Activated CD4-positive, alpha-beta T cell treated with anti-CD3 and anti-CD28 coated beads, Interleukin-2, Interleukin-6, amounts not matched to agents 100 ng/mL and 50 ng/mL, durations not matched to agents 16 hours and 8 hours (primary cell): ENCODE measurements at places on chromosomes 3 and 15.

DNA sequence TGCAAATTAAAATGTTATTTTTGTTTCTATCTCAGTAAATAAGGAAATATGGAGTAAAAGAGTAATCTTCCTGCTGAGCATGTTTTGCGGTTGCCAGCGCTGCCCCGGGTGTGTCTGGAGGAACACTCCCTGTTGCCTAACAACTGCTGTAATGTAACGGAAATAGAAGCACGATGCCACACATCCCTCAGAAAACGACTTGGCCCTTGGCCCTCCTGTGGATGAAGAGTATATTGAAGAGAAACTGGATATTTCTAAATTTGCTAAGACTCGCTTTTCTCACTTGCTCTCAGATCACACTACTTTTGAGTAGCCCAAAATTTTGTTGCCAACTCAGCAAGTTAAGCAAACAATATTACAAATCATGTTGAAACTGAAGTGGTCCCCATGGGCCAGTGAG lies 18.9 kb downstream of the CX3CR1 start:
- peak; percentile 72 for DNase-seq

DNA sequence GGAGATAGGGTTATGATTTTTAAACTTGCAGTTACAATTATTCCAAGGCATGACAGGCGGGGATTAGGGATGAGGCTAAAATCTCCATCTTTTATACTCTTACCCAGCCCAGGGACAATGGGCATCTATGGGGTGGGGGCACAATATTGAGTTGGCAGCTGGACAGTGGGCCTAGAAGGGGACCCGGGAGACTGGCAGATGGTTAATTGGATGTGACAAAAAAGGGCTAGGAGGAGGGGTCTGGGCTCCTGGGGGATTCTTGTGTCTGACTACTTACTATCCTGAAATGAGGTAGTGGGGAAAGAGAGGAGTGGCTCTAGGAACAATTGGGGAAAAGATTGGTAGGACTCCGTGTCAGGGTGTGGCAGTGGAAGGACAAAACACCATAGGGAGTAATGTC lies 53.0 kb upstream of the ROPN1 start:
- no peak for DNase-seq

GRCh38 chr15:29054171-29055045 lies 168.6 kb downstream of the APBA2 start:
- no peak for DNase-seq

DNA sequence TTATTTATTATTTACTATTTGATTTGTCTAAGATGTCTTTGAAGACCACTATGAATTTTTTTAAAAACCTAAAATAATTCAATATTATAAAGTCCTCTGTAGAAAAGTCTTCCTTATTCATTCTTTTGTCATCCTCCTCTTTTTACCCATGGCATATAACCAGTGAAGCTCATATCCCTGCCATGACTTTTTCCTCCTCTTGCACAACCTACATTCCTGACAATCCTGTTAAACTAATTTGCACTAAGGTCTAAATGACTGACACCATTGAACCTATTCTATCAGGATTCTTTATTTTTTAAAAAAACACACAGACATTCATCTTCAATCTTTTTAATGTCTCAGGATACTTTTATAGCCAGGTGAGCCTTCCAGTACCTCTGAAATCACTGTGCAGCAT lies 159.9 kb upstream of the SLC2A2 start:
- DNase-seq = no peak

DNA sequence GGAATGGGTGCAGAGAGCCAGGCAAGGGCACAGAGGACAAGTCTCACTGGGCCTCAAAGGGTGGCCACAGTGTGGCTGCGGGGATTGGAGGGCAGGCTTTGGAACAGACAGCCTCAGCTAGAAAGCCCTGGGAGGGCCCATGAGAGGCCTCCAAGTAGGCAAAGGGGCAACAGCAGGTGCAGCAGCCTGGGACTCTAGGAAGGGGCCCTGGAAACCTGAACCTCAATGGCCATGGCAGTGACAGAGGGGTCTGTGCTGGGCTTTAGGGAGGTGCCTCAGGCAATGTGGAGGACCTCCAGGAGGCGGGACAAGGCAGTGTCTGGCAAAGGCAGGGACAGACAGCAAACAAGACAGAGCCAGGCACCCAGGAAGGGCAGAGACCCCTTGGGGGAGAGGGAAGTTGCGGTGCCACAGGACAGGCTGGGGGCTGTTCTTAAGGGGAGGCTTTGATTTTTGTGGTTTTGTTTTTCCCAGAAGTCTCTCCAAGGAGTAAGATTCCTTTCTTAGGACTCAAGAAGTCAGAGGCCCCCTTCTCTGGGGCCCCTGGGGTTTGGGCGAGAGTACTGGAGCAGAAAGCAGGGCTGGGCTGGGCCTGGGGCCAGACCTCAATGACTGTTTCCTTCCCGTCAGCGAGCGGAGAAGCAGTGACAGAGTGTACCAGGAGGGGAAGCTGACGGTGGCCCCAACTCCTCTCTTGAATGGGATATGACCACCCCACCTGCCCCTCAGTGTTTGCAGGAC lies 9.7 kb downstream of the STOML1 start:
- no peak for DNase-seq

DNA sequence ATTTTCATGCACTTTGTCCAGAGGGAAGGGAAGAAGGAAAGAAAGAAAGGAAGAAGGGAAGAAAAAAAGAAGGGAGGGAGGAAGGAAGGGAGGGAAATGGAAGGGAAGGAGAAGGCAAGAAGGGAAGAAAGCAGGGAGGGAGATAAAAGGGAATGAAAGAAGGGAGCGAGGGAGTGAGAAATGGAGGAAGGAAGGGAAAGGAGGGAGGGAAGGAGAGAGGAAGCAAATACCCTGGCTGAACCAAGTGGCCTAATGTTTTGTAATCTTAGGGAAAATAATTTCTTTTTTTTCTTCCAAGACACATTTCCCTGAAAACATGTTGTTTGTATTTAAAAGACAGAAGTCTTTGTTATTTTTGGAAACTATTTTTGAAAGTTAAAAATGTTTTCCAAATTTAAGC lies 35.9 kb downstream of the DTWD1 start:
- no peak for DNase-seq

GRCh38 chr15:63530235-63530634 lies 25.8 kb downstream of the USP3 start:
- DNase-seq = no peak

DNA sequence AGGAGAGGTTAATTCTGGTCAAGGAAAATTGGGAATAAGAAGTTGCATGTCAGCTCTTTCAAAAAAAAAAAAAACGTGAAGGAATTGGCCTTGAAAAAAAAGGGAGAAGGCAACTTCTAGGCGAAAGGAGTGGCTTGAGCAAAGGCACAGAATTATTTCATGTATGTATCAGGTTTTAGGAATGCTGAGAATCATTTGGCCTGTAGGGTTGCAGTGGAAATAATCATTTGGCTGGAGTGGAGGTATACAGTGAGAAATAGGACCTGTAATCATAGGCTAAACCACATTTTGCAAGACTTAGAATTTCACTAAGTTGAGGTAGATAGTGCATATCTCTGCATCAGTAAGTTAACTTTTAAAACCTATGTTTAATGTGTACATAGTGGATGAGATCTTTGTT lies 54.9 kb downstream of the EPHA6 start:
- DNase-seq = no peak

GRCh38 chr3:85678713-85679112 lies 719.9 kb downstream of the CADM2 start:
- no peak for DNase-seq

GRCh38 chr3:197495499-197495898 lies 60.3 kb downstream of the BDH1 start:
- no peak for DNase-seq

- DNase-seq = no peak
Observed at GRCh38 chr15:84869510-84869909, 15.0 kb upstream of the SLC28A1 start.

DNA sequence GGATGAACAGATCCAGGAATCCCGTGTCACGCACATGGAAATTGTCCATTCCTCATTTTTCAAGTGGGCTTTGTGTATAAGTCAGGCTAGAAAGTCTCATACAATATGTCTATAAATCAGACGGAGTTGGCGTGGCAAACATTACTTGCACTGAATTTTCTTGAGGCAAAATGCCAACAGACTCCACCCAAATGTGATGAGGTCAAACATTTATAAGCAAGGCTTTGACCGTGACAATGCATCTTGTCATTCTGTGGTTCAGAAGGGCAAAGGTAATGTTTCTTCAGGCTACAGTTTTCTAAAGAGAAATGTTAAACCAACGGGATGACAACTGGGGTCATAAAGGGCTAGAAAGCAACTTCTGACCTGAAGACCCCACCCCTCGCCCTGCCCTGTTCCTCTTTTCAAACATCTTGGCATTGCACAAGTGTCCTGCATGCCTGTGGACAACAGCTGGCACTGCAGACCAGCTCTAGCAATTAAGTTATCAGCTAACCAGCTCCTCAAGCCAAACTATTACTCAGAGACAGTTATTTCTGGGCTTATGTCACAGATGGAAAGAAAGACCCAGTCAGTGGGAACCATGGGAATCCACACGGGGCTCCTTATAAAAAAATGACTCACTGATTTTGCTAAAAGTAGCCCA lies 36.5 kb upstream of the SPTBN5 start:
- no peak for DNase-seq

DNA sequence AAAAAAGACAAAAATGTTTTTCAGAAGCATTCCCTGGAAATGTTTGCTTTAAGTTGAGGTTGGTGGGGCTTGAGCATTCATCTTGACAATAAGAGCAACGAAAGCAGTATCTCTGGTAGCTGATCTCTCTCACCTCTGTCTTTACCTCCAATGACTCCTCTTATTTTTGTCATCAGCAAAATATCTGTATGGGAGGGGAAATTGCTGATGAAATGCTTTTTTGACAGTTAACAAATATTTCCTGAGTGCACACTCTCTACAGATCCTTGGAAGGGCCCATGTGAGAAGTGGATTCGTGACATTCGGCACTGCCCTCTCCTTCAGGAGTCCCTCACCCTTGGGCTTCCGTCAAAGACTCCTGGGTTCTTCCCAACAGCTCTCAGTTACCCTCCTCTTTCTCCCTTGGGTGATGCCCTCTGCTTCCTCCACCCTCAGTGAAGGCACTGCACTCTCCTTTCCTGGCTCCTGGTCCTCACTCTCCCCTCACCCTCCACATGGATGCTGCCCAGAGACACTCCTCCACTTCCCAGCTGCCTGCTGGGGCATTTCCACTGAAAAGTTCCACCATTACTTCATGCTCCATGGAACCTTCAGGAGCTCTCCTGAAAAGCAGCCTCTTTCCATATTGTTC lies 2.9 kb upstream of the CGNL1 start:
- no peak for DNase-seq

DNA sequence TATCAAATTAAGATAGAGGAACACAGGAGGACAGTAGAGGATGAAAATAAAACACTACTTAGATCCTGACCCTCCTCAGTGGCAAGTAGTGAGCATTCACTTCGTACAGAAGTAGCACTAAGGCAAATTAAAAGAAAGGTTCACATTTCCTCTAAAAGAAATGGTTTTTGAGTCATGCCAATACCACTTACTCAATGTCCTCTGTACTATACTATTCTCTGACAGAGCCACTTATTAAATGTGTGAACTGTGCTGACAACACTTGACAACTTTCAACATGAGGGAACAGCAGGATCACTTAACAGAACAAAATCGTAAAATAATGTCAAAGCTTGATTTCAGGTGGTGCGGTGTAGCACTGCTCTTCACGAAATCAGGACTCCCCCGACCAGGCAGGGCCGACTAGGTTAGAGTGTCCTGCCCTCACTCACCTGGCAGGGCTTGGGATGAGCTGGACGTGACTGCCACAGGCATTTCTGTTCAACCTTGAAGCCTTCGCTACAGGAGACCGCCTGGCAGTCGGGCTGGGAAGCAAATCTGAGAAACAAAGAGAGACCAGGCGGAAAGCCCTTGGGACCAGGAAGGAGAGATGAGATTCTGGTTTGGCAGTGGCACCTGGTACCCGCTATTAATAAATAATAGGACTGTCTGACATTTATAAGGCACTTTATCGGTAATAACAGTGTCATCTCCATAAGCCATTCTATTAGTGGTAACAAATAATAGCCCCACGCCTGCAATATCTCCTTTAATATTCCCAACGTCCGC lies 611 bp upstream of the SLC27A2 start:
- peak; percentile 39 for DNase-seq

- no peak for DNase-seq
Observed at GRCh38 chr3:122306622-122306953, 18.5 kb upstream of the CSTA start.

- no peak for DNase-seq
Observed at GRCh38 chr15:67967871-67968431, 86.2 kb upstream of the PIAS1 start.

DNA sequence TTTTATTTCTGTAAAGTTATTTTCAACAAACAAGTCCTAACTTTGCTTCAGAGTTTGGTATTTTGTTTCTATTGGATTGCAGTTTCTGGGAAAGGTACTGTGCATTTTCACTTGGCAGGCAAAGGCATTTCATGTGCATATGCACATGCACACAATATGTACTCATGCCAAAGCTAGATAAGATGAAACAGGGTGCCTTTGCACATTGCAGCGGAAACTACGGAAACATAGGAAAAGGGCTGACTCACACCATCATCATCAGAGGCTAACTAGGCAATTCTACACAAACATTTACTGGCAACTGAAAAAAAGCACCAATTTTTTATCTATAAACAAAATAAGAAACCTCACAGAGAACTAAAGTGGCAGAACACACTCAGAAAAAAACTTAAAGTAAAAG lies 550.6 kb upstream of the NECTIN3 start:
- no peak for DNase-seq

DNA sequence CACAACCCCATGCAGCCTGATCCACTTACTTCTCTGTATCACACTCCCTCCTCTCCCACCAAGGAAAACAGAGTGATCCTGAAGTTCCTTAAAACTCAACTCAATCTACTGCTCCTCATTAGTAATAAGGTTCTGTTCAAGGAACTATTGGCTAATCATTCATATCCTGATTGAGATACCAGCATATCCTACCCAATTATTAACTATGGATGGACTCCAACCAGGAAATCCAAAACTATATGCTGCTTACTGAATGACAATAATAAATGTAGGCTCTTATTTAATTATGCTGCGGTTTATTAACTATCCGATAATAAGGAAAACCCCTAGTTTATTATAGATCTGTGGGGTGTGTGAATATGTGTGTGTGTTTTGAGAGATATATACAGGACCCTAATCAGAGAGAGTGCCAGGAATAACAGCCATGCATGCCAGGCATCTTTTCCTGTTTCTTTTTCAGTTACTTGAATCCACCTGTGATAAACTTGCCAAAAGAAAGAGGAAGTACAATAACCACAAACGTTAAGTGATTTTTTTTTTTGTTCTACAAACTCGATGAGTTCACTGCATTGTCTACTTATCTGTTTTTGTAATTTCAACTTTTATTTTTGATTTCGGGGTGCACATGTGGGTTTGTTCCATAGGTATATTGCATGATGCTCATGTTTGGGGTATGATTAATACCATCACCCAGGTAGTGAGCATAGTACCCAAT lies 1031.7 kb upstream of the CFAP20DC start:
- peak; percentile 14 for DNase-seq

DNA sequence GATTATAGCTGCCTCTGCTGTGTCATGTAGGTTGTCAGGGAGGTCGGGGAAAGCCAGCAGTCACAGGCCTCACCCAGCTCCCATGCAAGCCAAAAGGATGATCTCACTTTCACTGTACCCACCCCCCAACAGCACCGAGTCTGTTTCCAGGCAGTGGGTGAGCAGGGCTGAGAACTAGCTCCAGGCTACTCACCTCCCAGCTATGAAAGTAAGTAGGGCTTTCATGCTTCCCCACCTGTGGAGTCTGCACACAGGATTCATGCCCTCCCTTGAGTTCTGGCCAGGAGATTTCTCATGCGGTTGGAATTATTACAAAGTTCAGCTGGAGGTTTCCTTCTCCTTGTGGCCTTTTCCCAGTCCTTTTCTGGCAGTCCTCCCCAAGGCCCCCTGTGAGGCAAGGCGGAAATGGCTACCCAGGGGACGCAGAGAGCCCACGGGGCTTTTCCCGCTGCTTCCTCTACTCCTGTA lies 356.2 kb downstream of the SV2B start:
- DNase-seq = no peak
